Stimulated activated CD4-positive, alpha-beta T cell treated with anti-CD3 and anti-CD28 coated beads, Interleukin-1b, Interleukin-23, amount 100 ng/mL, for 24 hours (primary cell): ENCODE measurements at places on chromosomes 5 and 9.

- DNase-seq: no peak
Observed at GRCh38 chr5:43231977-43232376, 40.0 kb downstream of the NIM1K start.

- DNase-seq: no peak
Observed at GRCh38 chr5:168790671-168791250, 211.6 kb upstream of the PANK3 start.

GRCh38 chr9:134858051-134858841 lies 22.4 kb upstream of the FCN2 start:
- no peak for DNase-seq

- DNase-seq: no peak
Observed at GRCh38 chr9:121609822-121610637, 41.4 kb upstream of the DAB2IP start.

DNA sequence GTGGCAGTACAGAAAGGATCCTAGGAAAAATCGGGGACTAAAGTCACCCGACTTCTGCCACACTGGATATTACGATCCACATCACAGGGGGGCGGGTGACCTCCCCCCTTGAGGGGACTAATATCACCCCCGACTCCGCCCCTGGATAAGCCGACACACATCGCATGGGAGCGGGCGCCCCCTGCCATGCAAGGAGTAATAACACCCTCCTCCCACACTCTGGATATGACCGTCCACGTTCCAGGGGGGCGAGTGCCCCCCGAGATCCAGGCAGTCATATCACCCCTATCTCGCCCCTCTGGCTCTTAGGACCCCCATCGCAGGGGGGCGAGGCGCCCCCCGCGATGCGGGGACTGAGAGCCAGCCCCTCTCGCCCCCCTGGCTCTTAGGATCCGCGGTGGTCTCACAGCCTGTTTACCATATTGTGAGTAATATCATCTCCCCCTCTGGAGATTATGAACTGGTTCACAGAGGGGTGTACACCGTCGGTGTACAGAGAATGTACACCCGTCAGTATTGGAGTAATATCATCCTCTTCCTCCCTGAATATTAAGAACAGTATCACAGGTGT lies 423.0 kb downstream of the DIRAS2 start:
- no peak for DNase-seq

- DNase-seq: no peak
Observed at GRCh38 chr9:18438300-18438925, 35.5 kb upstream of the ADAMTSL1 start.

GRCh38 chr5:112779531-112779930 lies 41.8 kb downstream of the APC start:
- DNase-seq: no peak

DNA sequence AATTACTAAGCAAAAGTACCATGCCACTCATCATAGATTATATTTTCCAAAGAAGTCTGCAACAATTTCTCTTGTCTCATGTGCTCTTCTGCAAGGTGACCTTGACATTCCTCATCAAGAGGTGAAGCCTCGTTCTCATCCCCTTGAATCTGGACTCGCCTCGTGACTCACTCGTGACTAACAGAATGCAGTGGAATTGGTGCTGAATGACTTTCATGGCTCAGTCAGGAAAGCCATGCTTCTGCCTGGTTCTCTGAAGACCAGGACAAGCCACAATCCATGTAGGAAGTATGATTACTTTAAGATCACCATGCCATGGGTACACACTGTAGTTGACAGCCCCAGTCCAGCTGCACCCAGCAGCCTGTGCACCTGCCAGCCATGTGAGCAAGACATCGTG lies 335.8 kb downstream of the GADD45G start:
- no peak for DNase-seq

- DNase-seq: no peak
Observed at GRCh38 chr9:5442400-5443011, 4.8 kb upstream of the PLGRKT start.
